H7 (cell line): ENCODE measurements at places on chromosomes 12 and 14.

DNA sequence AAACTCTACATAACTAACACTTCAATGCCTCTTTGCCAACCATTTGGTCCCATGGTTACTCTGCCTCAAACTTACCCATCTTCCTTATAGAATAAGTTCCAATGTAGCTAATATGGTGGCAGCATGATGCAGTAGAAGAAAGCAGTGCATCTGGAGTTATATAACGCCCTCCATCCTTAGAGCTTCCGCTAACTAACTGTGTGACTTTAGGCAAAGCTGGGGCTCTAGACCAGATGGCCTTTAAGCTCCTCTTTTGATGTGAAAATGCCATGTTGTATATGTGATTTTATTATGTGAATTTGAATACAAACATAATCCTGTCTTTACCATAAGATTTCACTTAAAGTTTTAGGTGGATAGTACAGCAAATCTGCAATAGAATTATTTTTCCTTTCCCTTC is 6.1 kb downstream of the ABCD2 start:
- DNase-seq, result no peak

DNA sequence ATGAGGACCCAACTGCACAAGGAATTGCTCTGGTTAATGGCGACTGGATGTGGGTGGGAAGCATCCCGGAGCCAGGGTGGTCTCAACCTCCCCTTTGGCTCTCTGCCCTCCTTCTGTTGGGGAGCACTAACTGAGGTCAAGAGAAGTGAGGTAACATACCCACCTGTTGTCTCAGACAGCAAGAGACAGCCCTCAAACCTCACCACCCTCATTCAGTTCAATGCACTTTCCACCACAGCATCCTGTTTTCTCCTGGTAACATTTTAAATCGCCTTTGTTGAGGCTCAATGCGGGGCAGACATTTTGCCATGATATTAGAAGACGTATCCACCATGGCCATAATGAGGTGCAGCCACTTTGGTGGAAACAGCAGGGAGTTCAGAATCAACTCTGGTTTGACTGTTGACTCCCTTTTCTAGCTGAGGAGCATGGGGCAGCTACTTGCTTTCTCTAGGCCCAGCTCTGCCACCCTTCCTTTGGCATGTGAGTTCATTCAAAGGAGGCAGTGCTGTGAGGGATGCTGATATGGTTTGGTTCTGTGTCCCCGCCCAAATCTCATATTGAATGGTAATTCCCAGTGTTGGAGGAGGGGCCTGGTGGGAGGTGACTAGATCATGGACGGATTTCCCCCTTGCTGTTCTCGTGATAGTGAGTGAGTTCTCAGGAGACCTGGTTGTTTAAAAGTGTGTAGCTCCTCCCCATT is 338.6 kb downstream of the PCNX1 start:
- DNase-seq, result no peak

- DNase-seq, result no peak
Measured at GRCh38 chr12:94038605-94039004, 109.8 kb upstream of the PLXNC1 start.

- DNase-seq, result no peak
Measured at GRCh38 chr14:25103820-25104219, 53.9 kb upstream of the STXBP6 start.

- no peak for DNase-seq
Measured at GRCh38 chr12:109873653-109874052, 6.7 kb downstream of the GLTP start.

- DNase-seq, result no peak
Measured at GRCh38 chr12:95802482-95803270, 12.1 kb upstream of the NTN4 start.

GRCh38 chr12:11771895-11772502 is 122.5 kb downstream of the ETV6 start:
- DNase-seq, result no peak

DNA sequence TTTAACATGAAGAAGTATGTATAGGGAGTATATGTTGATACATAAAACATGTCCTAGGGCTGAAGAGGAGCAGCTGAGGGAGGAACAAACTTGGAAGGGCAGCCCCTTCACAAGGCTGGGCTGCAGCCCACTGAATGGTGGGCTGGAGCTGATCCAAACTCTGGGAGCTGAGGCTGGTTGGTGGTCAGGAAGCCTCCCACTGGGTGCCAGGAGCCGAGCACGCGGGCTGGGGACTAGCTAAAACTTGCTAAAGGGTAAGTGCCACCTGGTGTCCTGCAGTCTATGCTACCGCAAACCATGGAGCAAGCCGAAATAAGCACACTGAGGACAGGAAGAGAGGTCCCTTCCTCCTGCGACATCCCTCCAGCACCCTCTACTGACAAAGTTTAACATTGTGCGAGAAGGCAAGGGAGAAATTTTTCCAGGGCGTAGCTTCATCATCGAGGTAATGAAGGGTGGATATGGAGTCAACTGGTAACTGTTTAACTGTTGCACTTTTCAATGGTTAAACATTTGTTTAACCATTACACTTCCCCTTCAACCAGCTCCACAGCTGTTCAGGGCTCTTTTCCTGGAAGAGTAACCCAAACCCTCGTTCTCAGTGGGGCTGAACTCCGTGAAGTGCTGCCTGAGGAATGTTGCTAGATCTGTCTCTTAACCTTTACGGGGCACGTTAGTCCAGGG is 42.2 kb downstream of the EGLN3 start:
- peak; percentile 45 for DNase-seq

- DNase-seq, result no peak
Measured at GRCh38 chr12:9342614-9343353, 134.6 kb upstream of the PZP start.

- no peak for DNase-seq
Measured at GRCh38 chr12:14408208-14408607, 42.7 kb downstream of the ATF7IP start.

DNA sequence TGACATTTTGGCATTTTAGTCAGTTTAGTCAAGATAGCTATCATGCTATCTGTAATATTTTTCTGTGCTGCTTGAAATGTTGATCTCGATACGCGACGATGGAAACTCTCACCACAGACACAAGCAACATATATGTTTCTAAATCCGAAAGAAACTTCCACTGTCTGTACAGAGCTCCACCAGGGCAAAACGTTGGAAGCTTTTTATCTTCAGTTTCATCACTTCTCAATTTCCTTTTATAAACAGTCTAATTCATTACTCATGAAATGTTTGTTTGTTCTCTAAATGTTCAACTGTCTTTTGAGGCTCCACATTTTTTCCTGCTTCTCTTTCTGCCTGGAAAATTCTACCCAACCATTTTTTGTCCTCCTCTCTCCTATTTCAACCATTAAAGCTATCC is 737.6 kb downstream of the SLC16A7 start:
- DNase-seq, result no peak

GRCh38 chr14:101681795-101682194 is 79.7 kb upstream of the PPP2R5C start:
- no peak for DNase-seq

DNA sequence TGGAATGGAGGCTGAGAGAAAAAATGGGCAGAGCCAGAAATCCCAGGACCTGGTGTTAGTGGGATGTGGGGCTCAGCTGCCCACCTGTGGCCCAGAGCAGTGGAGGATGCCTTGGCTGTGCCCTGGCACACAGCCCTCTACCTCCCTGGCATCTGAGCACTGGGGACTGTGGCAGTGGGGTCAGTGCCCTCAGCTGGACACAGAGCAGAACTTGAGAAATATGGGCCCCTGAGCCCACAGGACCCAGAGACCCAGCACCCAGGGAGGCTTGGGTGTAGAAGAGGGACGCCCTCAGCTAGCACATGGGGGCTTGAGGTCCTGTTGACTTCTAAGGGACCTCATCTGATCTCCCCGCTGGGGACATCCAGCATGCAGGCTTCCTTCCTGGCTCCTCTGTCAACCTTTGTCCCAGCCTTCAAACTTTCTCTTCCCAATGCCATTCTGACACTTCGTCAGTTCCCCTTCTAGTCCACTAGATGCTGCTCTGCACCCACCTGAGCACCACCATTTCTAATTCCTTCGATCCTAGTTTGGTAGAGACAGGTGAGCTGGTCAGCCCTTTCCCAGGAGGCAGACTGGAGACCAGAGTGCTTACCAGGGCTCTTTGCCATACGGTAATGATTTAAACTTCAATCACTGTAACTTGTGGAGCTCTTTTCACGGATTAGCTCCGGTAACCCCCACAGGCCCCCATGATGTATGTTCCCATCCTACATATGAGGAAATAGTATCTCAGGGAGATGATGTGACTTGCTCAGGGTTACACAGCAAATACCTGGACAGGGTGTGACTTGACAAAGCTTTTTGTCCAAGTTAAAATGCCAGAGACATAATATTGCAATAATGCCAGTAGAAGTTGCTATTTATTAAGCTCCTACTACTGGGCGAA is 143.7 kb downstream of the ASCL4 start:
- DNase-seq, result peak; percentile 77

GRCh38 chr14:58816416-58817115 is 178.8 kb downstream of the DACT1 start:
- DNase-seq, result no peak

DNA sequence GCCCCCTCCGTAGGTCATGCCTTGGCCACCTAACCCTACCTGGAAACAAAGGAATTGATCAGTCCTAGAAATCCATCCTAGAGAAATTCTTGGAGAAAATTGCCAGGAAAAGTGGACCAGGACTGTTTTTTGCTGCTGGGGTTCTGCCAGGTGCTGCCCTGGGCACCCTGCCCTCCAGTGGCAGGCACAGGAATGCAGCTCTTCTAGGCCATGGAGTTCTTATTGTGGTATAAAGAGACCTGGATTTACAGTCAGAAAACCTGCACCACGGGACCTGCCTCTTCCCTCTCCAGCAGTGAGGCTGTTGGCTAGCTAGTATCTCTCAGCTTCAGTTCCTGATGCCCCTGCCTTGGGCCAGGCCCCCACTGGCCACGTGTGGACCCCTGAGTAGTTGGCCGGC is 59.7 kb downstream of the SLC24A4 start:
- peak; percentile 78 for DNase-seq

DNA sequence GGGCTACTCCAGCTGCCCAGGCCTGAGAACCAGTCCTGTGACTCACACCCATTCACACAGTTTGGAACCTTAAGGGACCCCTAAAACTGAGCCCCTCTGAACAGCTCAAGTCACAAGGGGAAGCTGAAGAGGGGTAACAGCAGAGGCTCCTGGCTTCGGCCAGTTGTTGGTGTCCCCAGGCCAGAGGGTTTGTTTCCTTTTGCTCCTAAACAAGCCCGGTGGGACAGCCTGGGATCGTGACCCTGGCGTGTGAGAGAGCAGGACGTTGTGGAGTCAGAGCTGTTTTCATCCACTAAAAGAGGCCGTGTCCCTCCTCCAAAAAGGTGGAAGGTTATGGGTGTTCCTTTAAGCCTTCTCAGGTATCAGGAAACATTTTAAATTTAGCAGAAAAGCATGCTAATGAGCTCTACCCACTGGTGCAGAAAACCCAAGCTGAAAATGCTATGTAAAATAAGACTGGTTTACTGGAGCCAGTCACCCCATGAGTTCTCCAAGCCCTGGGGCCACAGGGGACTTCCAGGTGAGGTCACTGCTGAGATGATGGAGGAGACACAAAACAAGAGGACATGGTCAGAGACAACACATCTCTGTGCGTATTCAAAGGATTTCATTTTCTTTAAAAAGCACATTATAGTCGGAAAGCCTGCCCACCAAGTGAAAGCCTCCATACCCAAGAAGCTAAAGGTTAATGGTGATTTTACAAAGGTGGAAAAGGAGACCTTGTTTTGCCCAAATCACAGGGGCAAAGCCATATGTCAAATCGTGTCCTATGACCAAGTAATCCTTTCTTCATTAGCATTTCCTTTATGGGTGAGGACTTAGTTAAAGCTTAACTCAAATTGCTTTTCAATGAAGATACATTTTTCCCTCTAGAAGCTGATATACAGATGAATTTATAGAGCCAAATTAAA is 14.1 kb downstream of the PRKAB1 start:
- DNase-seq, result no peak

DNA sequence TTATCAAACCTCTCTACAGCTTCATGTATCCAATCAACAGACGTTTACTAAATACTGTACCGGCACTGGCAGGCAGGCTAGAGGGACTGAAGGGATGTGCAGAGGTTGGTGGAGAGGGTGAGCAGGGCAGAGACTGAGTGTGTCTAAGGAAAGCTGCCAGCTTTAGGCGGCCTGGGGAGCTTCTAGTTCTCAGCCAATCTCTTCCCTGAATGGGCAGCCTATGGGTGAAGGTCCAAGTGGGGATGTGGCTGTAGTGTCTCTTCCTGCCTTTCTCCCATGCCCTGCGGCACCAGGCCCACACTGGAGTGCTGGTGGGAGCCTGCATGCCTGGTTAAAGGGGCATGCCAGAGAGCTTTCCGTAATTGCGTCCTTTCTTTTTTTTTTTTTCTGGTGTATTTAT is 239.8 kb downstream of the CACNA1C start:
- DNase-seq, result no peak

DNA sequence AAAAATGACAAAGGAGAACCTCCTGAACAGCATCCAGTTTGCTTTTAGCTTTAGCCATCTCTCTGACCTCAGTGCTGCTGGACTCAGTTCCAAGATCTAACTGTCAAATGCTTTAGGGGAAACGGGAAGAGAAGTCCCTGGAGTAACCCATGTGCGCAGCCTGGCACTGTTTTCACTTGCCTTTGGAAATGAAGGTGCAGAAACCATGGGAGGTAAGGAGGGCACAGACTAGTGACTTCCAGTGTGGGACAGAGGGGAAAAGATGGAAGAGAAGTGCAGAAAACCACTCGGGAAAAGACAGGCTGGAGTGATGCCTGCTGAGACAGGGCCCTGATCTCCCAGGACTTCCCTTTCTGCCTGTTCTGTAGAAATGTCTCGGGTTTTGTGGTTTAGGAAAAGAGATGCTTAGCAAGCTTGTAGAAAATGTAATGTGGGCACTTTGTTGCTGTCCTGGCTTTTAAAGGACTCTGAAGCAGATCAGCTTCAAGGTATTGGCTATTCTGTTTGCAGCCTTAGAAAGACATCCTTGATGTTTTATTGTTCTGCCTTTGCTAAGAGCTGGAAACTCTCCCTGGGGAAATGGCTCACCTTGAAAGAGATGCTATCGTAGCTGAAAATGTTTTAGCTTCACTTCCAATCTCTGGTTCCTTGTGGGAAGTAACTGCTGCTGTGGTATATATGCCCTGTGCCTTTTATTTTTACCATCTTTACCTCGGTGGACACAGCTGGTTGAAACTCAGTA is 124.6 kb upstream of the HIF1A start:
- DNase-seq, result no peak

- DNase-seq, result no peak
Measured at GRCh38 chr12:65624554-65625086, 199.7 kb upstream of the HMGA2 start.

- DNase-seq, result peak; percentile 93
Measured at GRCh38 chr14:22882529-22883172, 371 bp upstream of the REM2 start.

DNA sequence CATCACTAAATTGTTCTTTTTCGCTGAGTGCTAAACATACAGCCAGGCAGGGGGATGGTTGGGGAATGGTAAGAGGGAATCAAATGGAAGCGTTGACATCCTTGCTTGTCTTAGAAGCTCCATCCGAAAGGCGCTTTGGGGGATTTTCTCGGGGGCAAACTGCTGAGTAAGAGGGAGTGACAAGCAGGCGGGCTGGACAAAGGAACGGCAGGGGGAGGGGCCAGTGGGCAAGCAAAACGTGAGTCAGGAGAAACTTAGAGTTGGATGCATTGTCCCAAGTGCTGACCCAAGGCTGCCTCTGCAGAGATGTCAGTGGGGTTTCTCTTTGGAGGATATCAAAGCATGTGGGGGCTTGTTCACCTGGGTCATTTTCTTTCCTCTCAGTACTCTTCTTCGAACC is 480.5 kb downstream of the VRK1 start:
- peak; percentile 44 for DNase-seq
